ENCODE measurements at places on chromosomes 6 and 20. TPM values are rescaled to one million over a fixed set of nuclear protein-coding genes. Genes with fewer than 3 reads are reported as not detected.

DCBLD1 gene
- 26.2 TPM for total RNA-seq

SLC44A4 gene
- total RNA-seq, result not detected

ADGB gene
- total RNA-seq, result not detected

XKR7 gene
- not detected for total RNA-seq

ZNF341 gene
- 2.6 TPM for total RNA-seq

TNNC2 gene
- 0.12 TPM for total RNA-seq

PI3 gene
- total RNA-seq, result 2.2 TPM

CDKAL1 gene
- 3.9 TPM for total RNA-seq

RSPO4 gene
- total RNA-seq, result not detected

FAM210B gene
- 13.1 TPM for total RNA-seq

TSHZ2 gene
- total RNA-seq, result not detected

LHFPL5 gene
- total RNA-seq, result 0.16 TPM

CBFA2T2 gene
- 8.2 TPM for total RNA-seq

DZANK1 gene
- total RNA-seq, result 2.0 TPM

COL11A2 gene
- total RNA-seq, result 0.51 TPM

ABHD16B gene
- not detected for total RNA-seq

SLC24A3 gene
- total RNA-seq, result 0.02 TPM

SMOC2 gene
- total RNA-seq, result not detected

PI16 gene
- total RNA-seq, result not detected

PPIL4 gene
- total RNA-seq, result 15.4 TPM

BIRC7 gene
- 2.4 TPM for total RNA-seq

SLC17A9 gene
- 0.08 TPM for total RNA-seq

FILIP1 gene
- total RNA-seq, result 0.40 TPM

TSPYL4 gene
- total RNA-seq, result 3.6 TPM

RAB23 gene
- 8.5 TPM for total RNA-seq

RBPJL gene
- total RNA-seq, result not detected

ANKEF1 gene
- total RNA-seq, result 5.3 TPM

ULBP2 gene
- total RNA-seq, result 4.1 TPM

ATXN1 gene
- total RNA-seq, result 2.5 TPM

PRND gene
- total RNA-seq, result not detected

DEFB129 gene
- not detected for total RNA-seq

PTPRT gene
- not detected for total RNA-seq

NCR2 gene
- total RNA-seq, result not detected

PSMA7 gene
- 482 TPM for total RNA-seq

NFS1 gene
- total RNA-seq, result 37.0 TPM

MDFI gene
- total RNA-seq, result 0.49 TPM

SERPINB6 gene
- 135 TPM for total RNA-seq

GNAS-AS1 gene
- total RNA-seq, result not detected

WFDC10B gene
- not detected for total RNA-seq

FAXC gene
- 6.3 TPM for total RNA-seq

STX11 gene
- total RNA-seq, result 2.4 TPM

SNAP25 gene
- total RNA-seq, result 15.3 TPM

ERGIC3 gene
- 230 TPM for total RNA-seq

ARG1 gene
- not detected for total RNA-seq

C6orf58 gene
- 0.09 TPM for total RNA-seq

FAM184A gene
- not detected for total RNA-seq

VIP gene
- not detected for total RNA-seq

GUCA1A gene
- not detected for total RNA-seq

CTAGE9 gene
- total RNA-seq, result not detected

TUBB2B gene
- total RNA-seq, result 16.9 TPM

CALHM4 gene
- not detected for total RNA-seq

SLC32A1 gene
- total RNA-seq, result not detected

KDM1B gene
- total RNA-seq, result 9.5 TPM

PPARD gene
- total RNA-seq, result 5.2 TPM

TP53TG5 gene
- total RNA-seq, result not detected
